DND-41 (cell line): ENCODE measurements at places on chromosomes 2 and 18.

GRCh38 chr2:54401554-54401953, 54.6 kb upstream of the SPTBN1 start:
- no peak for DNase-seq
- H3K4me1 ChIP-seq, result no peaks in the 10 kb centered on the region
- H3K36me3 ChIP-seq, result no peaks in the 10 kb centered on the region
- H3K27me3 ChIP-seq, result no peaks in the 10 kb centered on the region
- H3K27ac ChIP-seq, result no peak overlapping the region

DNA sequence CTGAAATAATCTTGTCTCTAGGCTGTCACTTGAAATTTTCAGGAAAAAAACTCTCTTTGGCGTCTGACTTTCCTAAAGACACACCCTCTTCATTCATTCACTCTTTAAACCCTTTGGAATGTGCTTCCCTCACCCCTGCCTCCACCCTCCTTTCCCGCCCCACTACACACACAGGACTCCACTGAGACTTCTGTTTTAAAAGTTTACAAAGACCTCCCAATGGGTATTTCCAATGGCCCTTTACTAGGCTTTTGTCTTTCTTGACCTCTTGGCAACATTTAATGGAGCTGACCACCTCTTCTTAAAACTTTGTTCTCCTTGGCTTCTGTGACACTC, 96.1 kb downstream of the RBMS1 start:
- H3K27ac ChIP-seq, result no peak overlapping the region; the same call in 1 of the 2 replicates
- H3K4me1 ChIP-seq, result peaks cover 57% of the 10 kb centered on the region
- H3K36me3 ChIP-seq, result no peaks in the 10 kb centered on the region
- no peaks in the 10 kb centered on the region for H3K27me3 ChIP-seq

DNA sequence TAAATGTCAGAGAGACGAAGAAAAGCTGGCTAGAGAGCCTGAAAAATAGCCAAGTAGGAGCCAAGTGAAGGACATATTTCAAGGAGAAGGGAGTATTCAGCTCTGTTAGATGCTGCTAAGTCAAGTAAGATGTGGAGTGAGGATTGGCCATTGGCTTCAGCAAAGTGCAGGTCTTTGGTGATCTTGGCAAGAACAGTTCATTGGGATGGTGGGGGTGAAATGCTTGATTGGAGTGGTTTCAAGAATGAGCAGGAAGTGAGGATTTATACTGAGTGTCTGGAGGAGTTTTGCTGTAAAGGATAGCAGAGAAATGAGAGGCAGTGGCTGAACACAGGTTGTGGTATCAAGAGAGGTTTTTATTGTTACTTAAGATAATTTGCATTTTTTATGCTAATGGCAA, 139.7 kb downstream of the PRPF40A start:
- no peak for DNase-seq
- H3K4me1 ChIP-seq, result no peaks in the 10 kb centered on the region

GRCh38 chr2:121398853-121399252, 113.9 kb upstream of the TFCP2L1 start:
- peaks cover 86% of the 10 kb centered on the region for H3K36me3 ChIP-seq
- no peaks in the 10 kb centered on the region for H3K27me3 ChIP-seq
- H3K4me3 ChIP-seq, result no peak overlapping the region
- H3K4me1 ChIP-seq, result no peaks in the 10 kb centered on the region
- no peak for DNase-seq

- H3K27me3 ChIP-seq, result no peaks in the 10 kb centered on the region
- no peak overlapping the region for H3K4me3 ChIP-seq
- no peak overlapping the region for H3K27ac ChIP-seq
- H3K4me1 ChIP-seq, result no peaks in the 10 kb centered on the region
These were observed 180.7 kb upstream of the EPHA4 start for GRCh38 chr2:221752781-221753180.

DNA sequence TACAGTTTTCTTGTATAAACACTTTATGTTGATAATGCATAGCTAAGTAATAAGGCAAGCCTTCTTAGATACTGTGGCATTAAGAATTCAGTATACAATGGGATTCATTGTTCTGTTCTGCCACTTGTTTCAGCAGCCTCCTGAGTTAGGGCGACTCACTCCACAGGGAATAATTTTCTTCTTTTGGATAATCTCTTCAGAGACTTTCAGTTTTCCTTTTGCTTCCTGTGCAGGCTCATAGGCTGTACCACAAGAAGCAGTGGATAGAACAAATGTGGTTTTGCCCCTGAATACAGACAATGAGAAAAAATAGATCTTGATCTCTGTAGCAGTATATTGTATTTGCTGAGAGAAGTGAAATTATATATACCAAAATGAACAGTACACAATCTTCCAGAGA, 298.0 kb downstream of the ZNF407 start:
- no peak for DNase-seq
- H3K4me3 ChIP-seq, result no peak overlapping the region
- H3K27ac ChIP-seq, result no peak overlapping the region

DNA sequence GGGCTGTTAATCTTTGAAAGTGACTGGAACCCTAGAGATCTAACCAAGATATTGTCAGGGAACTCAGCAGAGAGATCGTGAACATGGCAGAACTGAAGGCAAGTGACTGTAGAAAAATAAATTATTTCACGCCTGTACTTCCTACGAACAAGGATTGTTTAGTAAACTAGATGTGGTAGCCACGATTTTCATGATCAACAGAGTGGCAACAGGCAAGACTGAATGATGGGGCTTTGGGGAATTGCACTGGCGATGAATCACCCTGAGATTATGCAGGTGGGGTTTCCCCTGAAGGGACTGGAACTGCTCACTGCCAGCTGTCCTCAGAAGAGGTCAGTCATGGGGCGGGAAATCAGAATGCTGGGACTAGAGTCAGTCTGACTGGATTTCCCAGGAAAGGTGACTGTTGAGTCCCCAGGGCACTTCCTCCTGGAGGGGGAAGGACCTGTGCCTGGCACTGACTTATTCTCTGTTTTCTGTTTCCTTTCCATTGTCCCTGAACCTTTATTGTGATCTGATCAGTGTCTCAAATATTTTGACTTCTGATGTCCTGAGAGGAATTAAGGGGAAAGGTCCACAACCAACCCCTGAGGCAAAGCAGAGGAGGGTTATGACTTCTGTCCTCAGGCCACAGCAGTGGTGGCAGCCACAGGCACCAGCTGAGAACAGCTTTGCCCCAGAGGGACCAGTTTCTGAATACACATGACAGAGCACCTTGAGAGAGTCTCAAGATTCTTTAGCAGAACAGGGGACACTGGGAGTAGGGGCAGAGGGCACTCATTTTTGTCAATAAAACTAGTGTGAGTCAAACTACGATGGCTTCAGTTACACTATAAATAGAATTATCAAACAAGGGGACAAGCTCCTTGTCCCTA, 70.0 kb downstream of the NAB1 start:
- H3K4me3 ChIP-seq, result no peak overlapping the region
- H3K36me3 ChIP-seq, result no peaks in the 10 kb centered on the region
- H3K27me3 ChIP-seq, result no peaks in the 10 kb centered on the region

DNA sequence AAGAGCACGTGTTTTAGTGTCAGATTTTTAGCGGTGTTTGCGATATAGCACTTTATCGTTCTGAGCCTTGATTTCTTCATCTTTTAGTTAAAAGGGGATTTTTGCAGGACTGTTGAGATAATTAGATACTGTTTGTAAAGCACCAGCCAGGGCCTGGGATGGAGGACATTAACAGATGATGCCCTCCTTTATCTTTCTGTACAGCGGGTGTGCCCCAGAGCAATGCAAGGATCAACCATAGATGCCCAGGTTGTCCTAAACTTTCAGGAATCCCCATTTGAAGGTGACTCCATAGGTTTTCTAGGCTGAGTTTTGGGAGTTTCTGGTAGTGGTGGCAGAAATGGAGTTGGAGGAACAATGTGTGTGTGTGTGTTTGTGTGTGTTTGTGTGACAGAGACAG, 97.0 kb upstream of the SPRED2 start:
- no peaks in the 10 kb centered on the region for H3K36me3 ChIP-seq
- no peaks in the 10 kb centered on the region for H3K4me1 ChIP-seq
- H3K27me3 ChIP-seq, result peaks cover 23% of the 10 kb centered on the region
- H3K4me3 ChIP-seq, result no peak overlapping the region
- H3K27ac ChIP-seq, result no peak overlapping the region

DNA sequence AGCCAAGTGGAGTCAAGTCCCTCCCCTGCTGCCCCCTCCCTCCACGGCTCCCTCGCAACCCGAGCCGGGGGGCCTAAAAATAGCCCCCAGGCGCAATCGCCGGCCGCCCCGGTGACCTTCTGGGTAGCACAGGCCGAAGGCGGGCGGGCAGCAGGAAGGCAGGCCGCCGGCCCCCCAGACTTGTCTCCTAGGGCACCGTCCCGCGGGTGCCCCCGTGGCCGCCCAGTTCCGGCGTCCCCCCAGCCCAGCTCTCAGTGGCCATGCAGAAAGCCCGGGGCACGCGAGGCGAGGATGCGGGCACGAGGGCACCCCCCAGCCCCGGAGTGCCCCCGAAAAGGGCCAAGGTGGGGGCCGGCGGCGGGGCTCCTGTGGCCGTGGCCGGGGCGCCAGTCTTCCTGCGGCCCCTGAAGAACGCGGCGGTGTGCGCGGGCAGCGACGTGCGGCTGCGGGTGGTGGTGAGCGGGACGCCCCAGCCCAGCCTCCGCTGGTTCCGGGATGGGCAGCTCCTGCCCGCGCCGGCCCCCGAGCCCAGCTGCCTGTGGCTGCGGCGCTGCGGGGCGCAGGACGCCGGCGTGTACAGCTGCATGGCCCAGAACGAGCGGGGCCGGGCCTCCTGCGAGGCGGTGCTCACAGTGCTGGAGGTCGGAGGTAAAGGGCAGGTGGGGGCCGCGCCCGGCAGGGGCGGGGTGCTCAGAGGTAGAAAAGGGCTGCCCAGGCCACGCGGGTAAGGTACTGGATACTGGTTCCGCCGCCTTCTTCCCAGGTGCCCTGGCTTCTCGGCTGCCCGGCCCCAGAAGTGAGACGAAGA, at the start of gene SPEG:
Gene SPEG, plus strand, starts transcription at position 126 of the 808 bp plus-strand sequence. Its CDS starts 135 bp downstream, at position 261.
- no peak for DNase-seq
- no peaks in the 10 kb centered on the region for H3K4me1 ChIP-seq
- no peaks in the 10 kb centered on the region for H3K36me3 ChIP-seq
- no peak within 1 kb of the TSS for H3K4me3 ChIP-seq
- H3K27me3 ChIP-seq, result peaks cover 3% of the 10 kb centered on the region

DNA sequence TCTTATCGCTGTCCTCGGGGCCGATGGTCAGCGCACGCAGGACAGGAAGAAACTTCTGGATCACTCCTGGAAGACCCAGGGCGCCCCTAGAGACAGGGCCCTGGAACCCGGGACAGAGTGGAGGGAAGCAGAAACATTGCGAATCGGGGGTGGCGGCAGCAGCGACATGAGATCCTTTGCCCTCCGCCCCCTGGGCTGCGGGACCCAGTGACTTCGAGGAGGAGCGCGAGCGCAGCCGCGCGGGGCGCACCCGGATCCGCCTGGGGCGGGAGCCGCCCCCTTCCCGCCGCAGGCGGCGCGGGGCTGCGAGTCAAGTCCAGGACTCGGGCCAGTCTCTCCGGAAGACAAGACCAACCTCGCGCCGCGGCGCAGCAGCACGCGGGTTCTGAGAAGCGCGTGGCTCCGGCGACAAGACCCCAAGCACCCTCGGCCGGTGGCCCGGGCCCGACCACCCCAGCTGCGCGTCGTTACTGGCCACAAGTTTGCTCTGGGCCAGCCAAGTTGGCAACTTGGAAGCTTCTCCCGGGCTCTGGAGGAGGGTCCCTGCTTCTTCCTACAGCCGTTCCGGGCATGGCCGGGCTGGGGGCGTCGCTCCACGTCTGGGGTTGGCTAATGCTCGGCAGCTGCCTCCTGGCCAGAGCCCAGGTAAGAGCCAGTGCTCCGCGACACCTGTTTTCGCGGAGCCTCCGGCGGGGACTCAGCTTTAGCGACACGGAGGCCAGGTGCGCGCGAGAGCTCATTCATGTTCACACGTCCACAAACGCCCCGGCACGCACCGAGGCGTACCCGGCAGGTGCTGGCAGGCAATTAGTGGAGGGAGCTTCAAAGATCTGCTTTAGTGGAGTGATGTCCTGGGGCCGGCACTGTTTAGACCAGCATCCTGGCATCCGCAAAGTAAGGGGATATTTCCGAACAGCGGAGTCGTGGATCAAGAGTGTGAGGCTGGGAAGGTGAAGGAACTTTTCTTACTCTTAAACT, at the start of gene PTH2R:
Gene PTH2R, plus strand, starts transcription at position 319 of the 978 bp plus-strand sequence. Its CDS starts 252 bp downstream, at position 571.
- H3K4me3 ChIP-seq, result no peak within 1 kb of the TSS
- no peaks in the 10 kb centered on the region for H3K4me1 ChIP-seq
- no peaks in the 10 kb centered on the region for H3K27me3 ChIP-seq
- H3K36me3 ChIP-seq, result no peaks in the 10 kb centered on the region
